ENCODE measurements at places on chromosomes 4 and X.

- no peak for DNase-seq
Measured at GRCh38 chr4:151983854-151984253, 223.0 kb upstream of the GATB start.

DNA sequence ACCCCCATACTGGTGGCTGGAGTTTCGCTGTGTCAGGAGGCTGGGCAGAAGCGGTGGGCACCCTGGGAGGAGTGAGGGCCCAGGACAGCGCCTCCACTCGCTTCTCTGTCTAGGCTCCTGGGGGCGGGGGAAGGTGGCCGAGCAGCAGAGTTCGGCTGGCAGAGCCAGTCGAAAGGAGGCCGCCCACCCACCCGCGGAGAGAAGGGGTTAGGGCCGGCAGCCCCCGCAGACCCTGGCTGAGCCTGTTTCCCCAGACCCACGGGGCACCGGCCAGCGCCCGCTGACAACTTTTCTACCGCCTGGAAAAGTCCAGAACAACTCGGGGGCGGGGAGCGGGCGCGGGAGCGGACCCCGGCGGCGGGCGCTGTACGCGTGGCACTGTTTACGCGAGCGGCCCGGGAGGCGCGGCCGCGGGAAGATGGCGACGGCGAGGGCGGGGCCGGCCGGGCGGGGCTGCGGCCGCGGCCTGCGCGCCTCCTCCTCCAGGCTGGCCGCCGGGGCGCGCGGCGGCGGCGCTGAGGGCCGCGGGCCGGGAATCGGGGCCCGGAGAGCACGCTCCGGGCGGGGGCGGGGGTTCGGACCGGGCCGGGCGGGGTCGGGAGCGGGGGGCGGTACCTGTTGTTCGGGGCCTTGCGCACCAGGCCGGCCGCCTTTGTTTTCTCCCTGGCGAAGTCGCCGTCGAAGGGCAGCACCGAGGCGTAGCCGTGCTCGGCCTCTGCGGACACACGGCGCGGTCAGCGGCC lies 628 bp downstream of the MXD4 start:
- no peak for DNase-seq

DNA sequence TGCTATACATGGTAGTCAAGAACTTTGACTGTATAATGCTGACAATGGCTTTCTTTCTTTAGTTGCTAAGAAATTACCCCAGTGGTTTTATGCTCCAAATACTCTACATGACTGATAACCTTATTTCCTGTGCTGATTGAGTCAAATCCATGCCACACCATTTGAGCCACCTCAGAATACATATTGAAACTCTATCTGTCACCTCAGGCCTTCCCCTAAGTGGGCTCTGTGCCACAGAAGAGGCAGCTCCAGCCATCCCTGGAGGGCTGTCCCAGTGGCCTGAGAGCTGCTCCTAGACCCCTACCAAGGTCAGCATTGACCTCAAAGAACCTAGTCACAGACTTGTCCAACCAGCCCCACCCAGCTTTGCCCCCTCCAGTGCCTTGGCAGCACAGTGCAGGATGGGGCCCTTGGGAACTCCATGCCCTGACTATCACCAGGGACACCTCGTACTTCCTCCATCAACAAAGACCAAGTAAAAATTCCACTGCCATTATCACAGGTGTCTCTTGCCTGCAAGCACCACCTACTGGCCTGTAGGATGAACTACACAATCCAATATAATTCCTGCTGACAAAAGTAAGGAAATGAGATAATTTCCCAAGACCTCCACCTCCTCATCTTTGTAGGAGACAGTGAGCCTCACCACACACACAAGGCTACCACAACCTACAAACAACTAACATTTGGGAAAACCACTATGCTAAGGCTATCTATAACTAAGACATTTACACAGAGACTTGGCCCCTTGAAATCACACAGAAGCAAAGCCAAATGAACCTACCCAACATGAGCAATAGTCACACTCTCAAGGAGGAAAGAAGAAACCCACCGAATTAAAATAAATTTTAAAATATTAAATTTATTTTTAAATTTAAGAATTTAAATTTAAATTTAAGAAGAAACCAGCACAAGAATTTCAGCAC lies 239.9 kb downstream of the NKX6-1 start:
- no peak for DNase-seq

DNA sequence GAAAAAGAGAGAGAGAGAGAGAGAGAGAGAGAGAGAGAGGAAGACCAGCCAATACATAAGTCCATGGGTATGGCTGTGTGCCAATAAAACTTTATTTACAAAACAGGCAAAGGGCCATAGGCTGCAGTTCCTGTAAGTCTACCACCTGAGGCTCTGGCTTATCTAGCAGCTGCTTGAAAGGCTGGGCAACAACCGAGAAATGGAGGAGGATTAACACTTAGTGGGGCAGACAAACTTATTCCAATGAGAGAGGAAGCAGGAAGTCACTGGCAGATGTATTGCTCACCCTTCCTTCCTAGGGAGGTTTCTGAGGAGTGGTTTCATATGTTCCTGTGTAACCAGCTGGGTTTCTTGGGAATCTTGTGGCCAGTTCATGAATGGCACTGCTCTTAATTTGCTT lies 4.7 kb upstream of the GPR143 start:
- DNase-seq = no peak

GRCh38 chr4:48421101-48421500 lies 62.0 kb upstream of the SLC10A4 start:
- DNase-seq = no peak

- no peak for DNase-seq
Measured at GRCh38 chr4:40058854-40059253, 2.2 kb downstream of the N4BP2 start.

- no peak for DNase-seq
Measured at GRCh38 chr4:90670183-90670582, 543.0 kb downstream of the CCSER1 start.

DNA sequence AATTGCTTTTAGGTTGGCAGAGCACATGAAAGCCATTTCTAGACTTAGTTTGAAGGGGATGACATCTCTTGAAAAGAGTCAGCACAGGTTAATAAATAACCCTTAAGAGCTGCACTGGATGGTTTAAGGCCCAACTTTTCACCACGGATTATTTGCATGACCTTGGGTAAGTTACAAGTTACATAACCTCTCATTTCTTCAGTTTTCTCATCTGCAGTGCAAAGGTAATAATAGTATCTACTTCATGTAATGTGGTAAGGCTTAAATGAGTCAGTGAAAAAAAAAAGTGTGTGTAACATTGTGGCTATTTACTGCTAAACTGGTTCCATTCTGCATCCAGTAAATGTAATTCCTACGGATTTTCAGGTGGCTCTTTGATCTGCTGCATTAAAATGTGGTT lies 715.8 kb downstream of the CCSER1 start:
- no peak for DNase-seq
